Colonic mucosa (tissue), 4 donors: ENCODE measurements at places on chromosomes 7 and 10.
A peak's percentile ranks its signal among the peaks of the same experiment; 100 is the strongest.

DNA sequence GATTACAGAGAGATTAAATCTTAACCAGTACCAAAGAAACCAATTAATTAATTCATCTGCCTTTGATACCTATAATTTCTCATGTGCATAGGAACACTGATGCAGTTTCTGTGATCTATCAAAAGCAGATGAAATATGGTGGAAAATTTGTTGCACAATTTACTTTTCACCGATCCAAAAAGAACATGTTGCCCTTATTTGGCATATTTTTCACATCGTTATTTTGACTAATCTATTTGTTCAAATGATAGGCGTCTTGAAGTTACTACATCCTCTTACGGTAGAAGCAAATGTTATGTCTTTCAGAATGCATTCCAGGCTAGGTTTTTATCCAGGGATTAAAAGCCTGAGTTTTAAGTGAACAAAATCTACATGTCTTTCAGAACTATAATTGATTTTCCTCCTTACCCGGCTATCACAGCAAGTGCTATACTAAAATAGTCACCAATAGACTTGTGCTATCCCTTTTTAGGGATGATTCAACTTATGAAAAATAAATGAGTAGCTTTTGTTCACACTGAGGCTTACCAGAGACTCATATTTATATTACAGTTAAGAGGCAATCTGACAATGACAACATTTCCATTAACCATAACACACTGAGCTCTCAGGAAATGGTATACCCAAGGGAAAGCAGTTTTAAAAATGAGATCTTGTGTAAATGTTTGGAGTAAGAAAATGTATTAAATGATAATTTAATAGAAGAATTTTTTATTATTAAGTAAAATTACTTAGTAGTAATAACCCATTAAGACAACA, 16.8 kb upstream of the TES start:
- no peak overlapping the region for H3K27ac ChIP-seq
- H3K4me3 ChIP-seq: no peak overlapping the region
- H3K27me3 ChIP-seq: no peaks in the 10 kb centered on the region
- no peak for DNase-seq
- no peaks in the 10 kb centered on the region for H3K36me3 ChIP-seq

GRCh38 chr10:43268491-43268890, 1.6 kb upstream of the RASGEF1A start:
- H3K27ac ChIP-seq: no peak overlapping the region
- H3K27me3 ChIP-seq: peaks cover 37% of the 10 kb centered on the region
- H3K4me3 ChIP-seq: no peak overlapping the region
- H3K4me1 ChIP-seq: no peaks in the 10 kb centered on the region

DNA sequence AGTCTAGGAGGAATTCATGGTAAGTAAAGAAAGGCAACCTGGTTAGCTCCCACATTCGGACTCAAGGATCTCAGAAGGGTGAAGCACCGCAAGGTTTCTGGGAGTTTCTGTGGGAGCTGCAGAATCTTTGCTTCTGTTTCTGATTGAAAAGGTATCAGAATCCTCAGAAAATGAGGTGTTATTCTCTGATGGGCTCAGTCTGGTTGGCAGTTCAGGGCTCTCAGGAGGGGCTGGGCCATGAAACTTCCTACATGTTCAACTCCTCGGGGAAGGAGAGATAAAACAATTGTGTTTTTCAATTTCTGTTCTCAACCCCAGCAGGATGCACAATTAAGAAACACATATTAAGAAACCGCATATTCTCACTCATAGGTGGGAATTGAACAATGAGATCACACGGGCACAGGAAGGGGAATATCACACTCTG, 9.1 kb downstream of the OR2A7 start:
- no peaks in the 10 kb centered on the region for H3K4me1 ChIP-seq
- no peaks in the 10 kb centered on the region for H3K36me3 ChIP-seq
- DNase-seq: no peak
- no peak overlapping the region for H3K4me3 ChIP-seq

GRCh38 chr7:31370609-31371008, 30.1 kb upstream of the NEUROD6 start:
- H3K4me3 ChIP-seq: no peak overlapping the region
- no peaks in the 10 kb centered on the region for H3K36me3 ChIP-seq
- no peak for DNase-seq
- no peaks in the 10 kb centered on the region for H3K27me3 ChIP-seq
- H3K4me1 ChIP-seq: no peaks in the 10 kb centered on the region

DNA sequence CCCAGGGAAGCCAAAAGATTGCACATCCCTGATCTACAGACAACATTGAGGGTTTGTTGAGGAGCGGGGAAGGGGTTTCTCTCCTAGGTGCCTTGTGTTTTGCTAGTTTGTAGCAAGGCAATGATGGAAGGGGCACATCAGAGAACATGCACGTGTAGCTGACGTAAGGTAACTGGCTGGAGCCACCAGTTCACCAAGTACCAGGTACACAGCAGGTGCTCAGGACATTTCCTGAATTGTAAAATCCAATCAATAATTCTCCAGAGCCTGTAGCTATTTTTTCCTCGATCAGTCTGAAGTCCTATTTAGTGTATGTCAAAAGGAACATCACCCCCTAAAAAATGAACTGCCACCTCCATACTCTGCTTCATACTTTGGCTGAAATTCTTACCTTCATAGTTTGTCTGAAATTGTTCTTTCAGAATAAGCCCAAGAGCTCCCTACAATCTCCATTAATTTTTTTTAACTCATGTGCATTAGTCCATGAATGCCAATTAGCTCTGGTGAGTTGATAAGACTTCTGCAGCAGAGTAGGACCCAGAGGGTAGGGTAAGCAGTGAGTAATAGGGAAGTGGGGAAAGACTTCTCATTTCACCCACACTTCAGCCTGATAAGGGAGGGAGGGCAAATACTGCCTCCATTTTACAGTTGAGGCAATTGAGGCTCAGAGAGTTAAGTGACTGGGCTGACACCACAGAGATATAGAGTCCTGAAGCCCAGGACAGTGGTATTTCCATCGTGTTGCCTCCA, 36.0 kb upstream of the SLC26A3 start:
- no peaks in the 10 kb centered on the region for H3K36me3 ChIP-seq
- no peak overlapping the region for H3K4me3 ChIP-seq
- no peak for DNase-seq
- H3K27me3 ChIP-seq: no peaks in the 10 kb centered on the region
- no peaks in the 10 kb centered on the region for H3K4me1 ChIP-seq
- no peak overlapping the region for H3K27ac ChIP-seq

- H3K4me3 ChIP-seq: no peak overlapping the region
- H3K36me3 ChIP-seq: no peaks in the 10 kb centered on the region
- no peak overlapping the region for H3K27ac ChIP-seq
- no peaks in the 10 kb centered on the region for H3K27me3 ChIP-seq
- DNase-seq: no peak
These were observed 11.8 kb downstream of the ZNF487 start for GRCh38 chr10:43448742-43449141.

DNA sequence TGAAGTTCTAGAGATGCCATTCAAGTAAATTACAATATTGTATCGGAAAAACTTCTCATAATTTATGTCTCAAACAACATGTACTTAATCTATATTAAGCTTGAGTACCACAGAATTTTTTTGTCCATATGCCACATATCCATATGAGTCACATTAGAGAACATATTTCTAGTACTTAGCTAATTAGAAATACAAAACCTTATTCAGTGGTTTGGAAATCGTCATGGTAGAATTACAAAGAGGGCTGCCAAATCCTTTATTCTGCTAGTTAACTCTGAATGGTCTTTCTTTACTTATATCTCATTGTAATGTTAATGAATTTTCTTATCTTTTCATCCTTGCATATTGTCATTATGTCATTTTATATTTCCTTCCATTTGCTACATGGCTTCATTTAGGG, 9.0 kb upstream of the VIM start:
- no peaks in the 10 kb centered on the region for H3K27me3 ChIP-seq
- DNase-seq: no peak
- no peaks in the 10 kb centered on the region for H3K4me1 ChIP-seq
- no peaks in the 10 kb centered on the region for H3K36me3 ChIP-seq

GRCh38 chr10:24552346-24553016, 171.2 kb downstream of the ARHGAP21 start:
- DNase-seq: peak; percentile 92
- H3K27me3 ChIP-seq: no peaks in the 10 kb centered on the region
- H3K4me1 ChIP-seq: no peaks in the 10 kb centered on the region
- H3K36me3 ChIP-seq: no peaks in the 10 kb centered on the region

DNA sequence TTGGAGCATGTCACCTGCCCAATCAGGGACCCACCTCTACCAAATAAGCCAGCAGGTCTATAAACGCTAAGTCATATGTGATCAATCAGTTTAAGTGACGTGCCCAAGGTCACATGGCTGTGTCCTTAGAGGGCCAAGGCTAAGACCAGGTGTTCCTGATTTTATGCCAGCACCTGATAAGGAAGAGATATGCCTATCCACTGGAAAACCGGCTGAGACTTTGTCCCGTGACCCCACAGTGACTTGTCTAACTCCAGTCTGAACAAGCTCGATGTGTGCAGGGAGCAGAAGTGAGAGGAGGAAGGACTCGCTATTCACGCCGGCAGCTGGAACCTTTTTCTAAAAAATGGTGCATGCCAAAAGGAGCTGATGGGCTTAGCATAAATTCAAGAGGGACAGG, 57.0 kb downstream of the PRKAG2 start:
- no peaks in the 10 kb centered on the region for H3K36me3 ChIP-seq
- no peak overlapping the region for H3K27ac ChIP-seq
- no peak overlapping the region for H3K4me3 ChIP-seq
- H3K4me1 ChIP-seq: peaks cover 10% of the 10 kb centered on the region

DNA sequence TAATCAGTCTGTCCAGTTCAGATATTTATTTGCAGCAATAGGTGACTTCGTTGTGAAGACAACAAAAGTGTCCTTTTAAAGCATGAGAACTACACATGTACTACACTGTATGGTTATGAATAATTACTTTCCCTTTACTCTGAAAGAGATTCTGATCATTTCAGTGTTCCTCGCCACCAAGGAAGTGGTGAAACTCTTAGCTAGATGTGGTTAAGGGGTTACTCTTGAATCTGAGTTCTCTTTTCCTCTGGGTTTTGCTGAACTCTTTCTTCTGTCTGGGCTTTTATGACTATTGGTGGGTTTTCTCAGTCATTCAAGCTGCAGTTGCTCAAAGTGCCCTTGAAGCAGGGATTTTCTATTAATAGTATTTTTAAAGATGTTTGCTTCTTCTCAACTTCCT, 127.9 kb upstream of the SEM1 start:
- no peaks in the 10 kb centered on the region for H3K27me3 ChIP-seq
- no peaks in the 10 kb centered on the region for H3K36me3 ChIP-seq
- H3K27ac ChIP-seq: no peak overlapping the region
- no peak overlapping the region for H3K4me3 ChIP-seq
- H3K4me1 ChIP-seq: no peaks in the 10 kb centered on the region

DNA sequence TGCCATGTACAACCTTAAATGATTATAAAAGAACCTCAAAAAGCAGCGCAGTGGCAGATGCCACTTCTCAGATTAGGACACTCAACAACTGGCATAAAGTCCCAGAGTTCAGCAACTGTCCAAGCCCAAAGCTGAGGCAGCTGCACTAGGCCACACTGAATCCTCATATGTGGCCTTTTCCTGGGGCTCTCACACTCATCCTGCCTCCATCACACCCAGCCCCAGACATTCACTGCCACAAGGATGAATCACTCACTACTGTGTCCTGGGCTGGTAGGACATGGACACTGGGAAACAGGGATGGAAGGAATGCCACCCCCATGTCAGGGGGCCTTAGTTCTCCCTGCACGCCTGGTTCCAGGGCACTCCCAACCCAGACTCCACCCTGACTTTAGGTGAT, 547.7 kb downstream of the TNS3 start:
- no peak for DNase-seq
- no peak overlapping the region for H3K27ac ChIP-seq
- H3K4me1 ChIP-seq: no peaks in the 10 kb centered on the region
- H3K27me3 ChIP-seq: no peaks in the 10 kb centered on the region
- H3K4me3 ChIP-seq: no peak overlapping the region

GRCh38 chr7:129468087-129468486, 33.9 kb downstream of the STRIP2 start:
- no peak overlapping the region for H3K27ac ChIP-seq
- no peaks in the 10 kb centered on the region for H3K27me3 ChIP-seq
- H3K36me3 ChIP-seq: no peaks in the 10 kb centered on the region
- no peak for DNase-seq

DNA sequence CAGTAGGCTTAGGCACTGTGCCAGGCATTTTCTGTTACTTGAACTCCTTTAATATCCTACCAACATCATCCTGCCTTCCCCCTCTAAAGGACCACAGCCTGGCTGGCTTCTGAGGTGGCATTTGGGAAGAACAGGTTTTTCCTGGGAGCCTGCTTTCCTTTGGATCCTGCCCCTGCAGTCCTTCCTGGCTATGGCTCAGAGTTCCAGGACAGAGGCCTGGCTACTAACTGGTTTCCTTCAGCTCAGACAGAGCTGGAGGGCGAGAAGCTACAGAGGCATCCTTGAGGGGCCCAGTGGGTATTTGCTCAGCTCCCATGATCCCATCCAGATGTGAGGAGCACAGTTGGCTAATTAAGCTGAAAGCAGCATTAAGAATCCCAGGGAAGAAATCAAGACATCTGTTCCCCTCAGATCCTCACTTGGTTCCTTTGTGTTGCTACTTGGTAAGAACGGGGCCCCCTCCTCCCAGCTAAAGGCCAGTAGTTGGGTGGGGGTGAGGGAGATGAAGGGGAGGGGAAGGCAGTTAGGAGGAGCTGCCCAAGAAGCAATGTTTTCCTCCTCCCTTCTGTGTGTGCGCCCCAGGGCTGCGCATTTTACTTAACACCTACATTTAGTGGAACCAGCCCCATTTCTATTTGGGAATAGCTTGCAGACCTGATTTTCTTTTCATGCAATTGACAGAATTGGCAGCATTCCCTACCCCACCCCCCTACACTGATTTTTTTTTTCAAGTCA, 142.6 kb upstream of the SORCS3 start:
- H3K4me1 ChIP-seq: no peaks in the 10 kb centered on the region
- H3K27me3 ChIP-seq: no peaks in the 10 kb centered on the region
- H3K36me3 ChIP-seq: no peaks in the 10 kb centered on the region

DNA sequence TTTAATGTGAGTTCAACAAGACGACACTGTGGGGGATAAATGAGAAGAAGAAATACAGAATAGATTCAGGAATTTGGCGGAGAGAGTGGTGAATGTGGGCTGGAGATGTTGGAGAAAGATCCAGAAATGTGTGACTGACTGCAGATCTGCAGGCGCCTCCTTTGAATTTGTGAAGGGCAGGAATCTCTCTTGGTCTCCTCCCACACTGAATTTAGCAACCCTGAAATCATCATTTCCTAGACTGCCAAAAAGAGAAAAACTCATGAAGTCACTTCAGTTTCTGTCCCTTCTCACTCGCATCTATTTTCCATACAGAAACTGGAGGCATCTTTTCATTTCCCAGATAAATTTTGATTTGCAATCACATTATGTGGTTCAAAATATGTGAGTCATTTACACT, 128.7 kb downstream of the GNAI1 start:
- no peak overlapping the region for H3K27ac ChIP-seq
- no peaks in the 10 kb centered on the region for H3K4me1 ChIP-seq
- no peaks in the 10 kb centered on the region for H3K27me3 ChIP-seq
- no peak for DNase-seq
- no peak overlapping the region for H3K4me3 ChIP-seq

DNA sequence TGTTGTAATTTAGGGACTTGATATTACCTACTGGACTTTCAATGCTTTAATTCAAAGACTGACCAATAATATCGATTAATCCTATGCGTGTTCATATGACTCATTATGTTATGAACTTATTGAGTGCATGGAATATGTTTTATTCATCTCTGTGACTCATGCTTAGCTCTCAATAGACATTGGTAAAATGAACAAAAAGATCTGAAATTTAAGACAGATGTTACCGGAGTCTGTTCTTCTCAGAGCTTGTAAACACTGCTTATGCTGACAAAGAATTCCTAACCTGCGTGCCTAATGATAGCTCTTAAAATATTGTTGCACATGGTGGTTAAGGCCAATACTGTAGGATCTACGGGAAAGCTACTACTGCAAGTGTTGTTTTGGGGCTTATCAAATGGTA, 131.5 kb upstream of the ACBD5 start:
- H3K4me1 ChIP-seq: no peaks in the 10 kb centered on the region
- H3K27ac ChIP-seq: no peak overlapping the region
- no peak for DNase-seq
- no peaks in the 10 kb centered on the region for H3K27me3 ChIP-seq
- no peak overlapping the region for H3K4me3 ChIP-seq
- no peaks in the 10 kb centered on the region for H3K36me3 ChIP-seq
